ENCODE measurements at places on chromosomes 4 and X. TPM values are rescaled to one million over a fixed set of nuclear protein-coding genes. Genes with fewer than 3 reads are reported as not detected.

DCAF12L2 gene
- total RNA-seq, result not detected

DNA sequence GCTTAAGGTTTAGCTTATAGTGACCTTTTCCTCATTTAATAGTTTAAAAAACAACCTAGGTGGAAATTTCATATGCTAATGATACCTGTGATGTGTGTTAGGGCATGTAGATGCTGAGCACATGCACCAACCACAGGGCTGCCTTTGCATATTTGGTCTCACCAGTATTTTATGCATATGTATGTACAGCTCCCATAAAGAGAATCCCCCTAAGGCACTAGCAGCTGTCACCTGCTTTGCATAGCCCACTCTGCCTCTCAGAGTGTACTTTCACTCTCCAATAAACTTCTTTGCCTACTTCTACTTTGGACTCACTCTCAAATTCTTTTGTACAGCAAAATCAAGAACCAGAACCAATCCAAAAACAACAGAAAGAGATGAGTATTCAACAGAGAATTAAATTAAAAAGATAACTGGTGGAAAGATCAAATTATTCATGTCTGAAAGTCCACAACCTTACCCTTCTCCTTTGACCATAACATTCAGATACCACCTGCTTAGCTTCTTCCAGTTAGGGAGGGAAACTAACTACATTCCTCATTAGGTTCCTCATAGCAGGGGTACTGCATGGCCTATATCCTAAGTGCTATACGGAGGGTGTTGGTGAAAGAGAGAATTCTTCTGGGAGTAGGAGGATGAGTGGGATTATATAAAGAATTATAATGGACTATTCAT is 250.5 kb downstream of the STPG2 start:
- no peak overlapping the region for H3K4me3 ChIP-seq
- DNase-seq, result no peak
- no peaks in the 10 kb centered on the region for H3K4me1 ChIP-seq
- no peak overlapping the region for H3K27ac ChIP-seq
- no peaks in the 10 kb centered on the region for H3K36me3 ChIP-seq

DNA sequence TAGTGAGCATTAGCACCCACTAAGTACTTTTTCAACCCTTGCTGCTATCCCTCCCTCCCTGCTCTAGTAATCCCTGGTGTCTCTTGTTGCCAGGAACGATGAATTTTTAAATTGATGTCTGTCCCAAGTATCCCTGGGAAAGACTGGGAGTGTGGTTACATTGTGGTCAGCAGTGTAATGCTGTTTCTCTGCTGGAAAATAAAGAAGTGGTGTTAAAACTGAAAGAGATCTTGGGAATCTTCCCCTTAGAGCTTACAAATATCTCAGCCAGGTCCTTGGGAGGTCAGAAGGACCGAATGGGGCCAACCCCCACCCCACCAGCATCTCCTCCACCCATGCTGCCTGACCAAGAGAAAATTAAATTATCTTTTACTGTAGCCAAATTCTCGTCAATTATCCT is 174.5 kb upstream of the MXRA5 start:
- H3K4me1 ChIP-seq, result peaks cover 23% of the 10 kb centered on the region
- H3K4me3 ChIP-seq, result no peak overlapping the region
- no peak overlapping the region for H3K27ac ChIP-seq
- DNase-seq, result no peak

CFAP99 gene
- total RNA-seq, result 0.32 TPM

DNA sequence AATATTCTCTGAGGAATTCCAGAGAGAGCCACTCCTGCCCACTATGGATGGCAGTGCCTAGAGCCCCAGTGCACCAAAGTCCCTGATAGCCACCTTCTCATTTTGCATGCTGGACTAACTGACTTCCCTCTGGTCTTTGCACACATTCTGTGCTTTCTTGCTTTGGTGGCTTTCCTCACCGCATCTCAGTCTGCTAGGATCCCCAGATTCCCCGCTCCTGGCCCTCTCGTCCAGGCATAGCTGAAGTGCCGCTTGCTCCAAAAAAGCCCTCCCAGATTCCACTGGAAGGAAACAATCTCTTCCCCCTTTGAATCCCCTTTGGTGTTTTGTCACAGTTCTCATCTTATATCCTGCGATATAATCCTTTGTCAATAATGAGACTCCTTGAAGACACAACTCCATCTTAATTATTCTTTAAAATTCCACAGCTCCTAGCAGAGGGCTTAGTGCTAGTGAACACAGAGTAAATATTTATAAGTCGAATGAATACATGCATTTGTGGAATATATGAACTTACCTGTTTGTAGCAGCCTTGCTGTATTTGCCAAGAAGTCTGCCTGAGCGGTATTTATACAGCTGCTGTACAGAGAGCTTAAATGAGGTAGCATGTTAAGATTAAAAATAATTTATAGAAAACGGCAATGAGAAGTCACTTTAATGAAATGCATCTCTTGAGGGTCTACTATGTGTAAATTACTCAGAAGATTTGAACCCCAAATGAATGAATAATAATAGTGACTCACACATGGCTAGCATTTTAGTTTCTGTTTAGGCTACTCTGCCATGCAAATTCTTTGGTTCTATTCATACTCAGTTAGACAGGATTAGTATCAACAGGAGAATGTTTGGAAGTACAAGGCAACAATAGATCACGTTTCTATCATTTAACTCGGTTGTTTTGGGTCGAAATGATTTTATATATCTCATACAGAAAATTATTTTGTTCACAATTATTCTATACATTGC is 421.9 kb upstream of the TENM3 start:
- no peak overlapping the region for H3K4me3 ChIP-seq
- H3K4me1 ChIP-seq, result no peaks in the 10 kb centered on the region
- H3K27me3 ChIP-seq, result no peaks in the 10 kb centered on the region
- H3K36me3 ChIP-seq, result no peaks in the 10 kb centered on the region
- no peak overlapping the region for H3K27ac ChIP-seq

Data from Calu3 (cell line).